ENCODE measurements at places on chromosomes 16 and 17.
A peak's percentile ranks its signal among the peaks of the same experiment; 100 is the strongest.

GRCh38 chr16:74309789-74310781 lies 13.5 kb downstream of the PSMD7 start:
- DNase-seq = no peak

DNA sequence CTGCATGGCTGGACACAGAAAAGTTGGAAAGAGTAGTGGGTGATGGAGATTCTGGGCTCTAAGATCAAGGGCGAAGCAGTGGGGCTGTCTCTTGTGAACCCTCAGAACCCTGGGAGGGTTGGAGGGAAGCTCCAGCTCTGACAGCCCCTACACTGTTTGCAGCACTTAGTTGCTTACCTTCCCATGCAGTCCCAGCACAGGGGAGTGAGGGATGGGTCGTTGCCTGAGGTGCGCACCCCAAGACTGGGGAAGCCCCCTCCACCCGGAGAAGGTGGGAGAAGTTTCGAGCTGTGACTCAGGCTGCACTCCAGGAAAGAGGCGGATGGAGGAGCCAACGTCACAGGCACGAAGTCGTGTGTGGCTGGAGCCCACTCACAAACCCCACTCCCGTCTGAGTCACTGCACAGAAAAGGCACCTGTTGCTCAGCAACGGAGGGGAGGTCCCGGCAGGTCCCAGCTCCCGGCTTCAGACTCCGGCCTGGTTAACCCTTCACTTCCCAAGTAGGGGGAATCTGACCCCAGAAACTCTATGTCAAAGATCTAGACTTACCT lies 60.1 kb downstream of the AIPL1 start:
- DNase-seq = no peak

DNA sequence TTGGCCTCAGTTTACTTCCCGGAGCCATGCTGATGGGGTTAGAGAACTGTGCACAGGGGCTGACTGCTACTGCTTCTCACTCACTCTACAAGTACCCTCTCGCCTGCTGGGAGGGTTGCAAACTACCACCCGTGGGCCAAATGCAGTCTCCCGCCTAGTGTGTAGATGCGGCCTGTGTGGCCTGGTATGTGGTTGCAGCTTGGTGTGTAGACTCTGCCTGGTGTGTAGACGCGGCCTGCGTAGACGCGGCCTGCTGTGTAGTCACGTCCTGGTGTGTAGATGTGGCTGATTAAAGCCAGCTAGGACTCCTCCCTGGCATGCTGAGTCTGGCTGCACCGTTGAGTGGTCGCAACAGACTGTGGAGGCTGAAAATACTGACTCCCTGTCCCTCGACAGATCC lies 7.3 kb downstream of the CANT1 start:
- no peak for DNase-seq

GRCh38 chr16:30491744-30492308 lies 19.3 kb downstream of the ITGAL start:
- no peak for DNase-seq

GRCh38 chr17:64006361-64007088 lies 8.4 kb downstream of the PRR29 start:
- DNase-seq = no peak

DNA sequence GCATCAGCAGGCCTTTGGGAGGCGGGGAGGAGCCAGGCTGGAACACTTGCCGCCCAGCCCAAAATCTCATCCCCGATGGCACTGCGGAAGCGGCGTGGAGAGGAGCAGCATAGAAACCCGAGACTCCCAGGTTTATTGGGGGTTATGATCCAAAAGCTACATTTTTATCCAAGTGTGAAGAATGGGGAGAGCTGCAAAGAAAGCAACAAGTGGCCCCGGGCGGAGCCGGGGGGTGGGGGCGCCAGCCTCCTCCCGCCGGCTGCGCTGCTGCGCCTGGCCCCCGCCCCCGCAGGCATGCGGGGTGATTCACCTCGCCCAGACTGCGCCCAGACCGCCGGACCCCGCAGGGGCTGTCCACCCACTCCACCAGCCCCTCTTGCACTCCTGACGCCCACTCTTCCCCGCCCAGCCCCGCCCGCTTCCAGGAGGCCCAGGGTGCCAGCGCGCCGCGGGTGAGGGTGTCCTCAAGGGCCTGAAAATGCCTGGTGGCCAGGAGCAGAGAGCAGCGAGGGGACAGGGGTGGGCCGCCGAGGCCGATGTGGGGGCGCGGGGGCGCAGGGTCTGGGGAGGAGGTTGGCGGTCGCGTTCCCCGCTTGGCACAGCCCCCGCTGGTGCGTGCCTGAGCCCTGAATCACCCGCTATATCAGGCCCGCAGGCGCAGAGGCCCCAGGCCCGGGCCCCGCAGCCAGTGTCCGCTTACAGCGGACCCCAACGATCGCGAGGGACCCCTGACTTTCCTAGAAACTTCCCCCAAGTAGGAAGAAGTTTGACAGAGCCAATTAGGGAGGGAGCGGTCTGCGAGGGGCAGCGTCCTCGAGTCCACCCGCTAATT lies 1.3 kb downstream of the CAVIN1 start:
- no peak for DNase-seq

DNA sequence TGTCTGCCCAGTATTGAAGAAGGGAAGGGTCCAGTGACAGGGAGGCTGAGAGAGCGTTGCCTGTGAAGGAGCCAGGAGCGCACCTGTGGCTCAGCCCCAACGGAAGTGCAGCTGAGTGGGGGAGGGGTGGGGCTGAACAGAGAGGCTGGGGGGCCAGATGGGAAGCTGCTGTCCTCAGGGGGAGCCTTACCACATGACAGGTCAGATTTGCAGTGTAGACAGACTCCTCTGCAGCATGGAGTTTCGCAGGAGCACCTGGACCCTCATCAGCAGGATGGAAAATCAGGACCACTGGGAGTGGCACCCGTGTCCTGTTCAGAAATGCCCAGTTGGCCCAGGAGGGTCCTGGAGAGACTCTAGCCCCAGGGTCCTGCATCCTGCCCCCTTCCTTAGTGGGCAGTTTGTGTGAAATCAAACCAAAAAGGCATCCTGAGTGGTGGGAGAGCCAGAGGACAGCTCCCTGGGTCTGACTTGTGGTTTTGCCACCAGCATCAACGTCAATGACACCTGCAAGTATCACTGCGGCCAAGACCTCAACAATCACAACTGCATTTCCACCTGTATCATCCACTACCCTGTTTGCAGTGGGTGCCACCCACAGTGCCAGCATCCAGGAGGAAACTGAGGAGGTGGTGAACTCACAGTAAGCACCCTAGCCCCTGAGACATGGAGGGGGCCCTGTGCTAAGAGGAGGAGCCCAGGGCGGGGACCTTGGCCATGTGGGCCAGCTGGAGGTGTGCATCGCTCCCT lies 7.8 kb downstream of the CD300A start:
- DNase-seq = no peak

GRCh38 chr17:7459961-7460545 lies 15.2 kb downstream of the CHRNB1 start:
- no peak for DNase-seq

DNA sequence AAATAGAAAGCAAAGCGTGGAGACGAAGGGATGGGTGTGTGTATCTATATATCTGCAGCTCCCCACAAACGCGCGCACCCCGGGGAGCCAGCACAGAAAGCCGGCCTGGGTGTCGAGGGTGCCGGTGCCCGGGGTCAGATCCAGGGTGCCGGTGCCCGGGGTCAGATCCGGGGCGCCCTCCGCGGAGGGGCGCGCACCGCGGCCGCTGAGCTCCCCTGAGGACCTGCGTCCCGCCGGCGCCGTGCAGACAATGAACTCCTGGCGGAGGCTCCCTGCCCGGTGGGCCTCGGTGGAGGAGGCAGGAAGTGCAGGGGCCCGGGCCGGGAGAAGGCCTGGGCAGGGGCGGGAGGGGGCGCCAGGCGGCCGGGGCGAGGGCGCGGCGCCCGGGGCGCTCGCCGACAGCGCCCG lies 1.1 kb downstream of the ZNF423 start:
- DNase-seq = no peak

DNA sequence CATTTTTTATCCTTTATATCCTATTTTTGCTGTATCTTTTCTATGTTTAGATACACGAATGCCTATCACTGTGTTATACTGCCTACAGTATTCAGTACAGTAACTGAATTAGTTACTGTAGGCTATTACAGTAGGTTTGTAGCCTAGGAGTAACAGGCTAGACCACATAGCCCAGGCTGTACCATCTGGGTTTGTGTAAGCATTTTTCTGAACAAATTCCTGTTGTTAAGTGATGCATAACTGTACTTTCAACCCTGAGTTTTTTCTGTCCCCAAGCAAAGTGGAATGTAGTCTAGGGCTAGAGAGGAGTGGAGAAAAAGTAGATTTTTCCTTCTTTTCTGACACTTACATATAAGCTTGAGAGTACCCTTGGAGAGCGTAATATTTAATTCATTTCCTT lies 282.1 kb downstream of the HS3ST3B1 start:
- no peak for DNase-seq

DNA sequence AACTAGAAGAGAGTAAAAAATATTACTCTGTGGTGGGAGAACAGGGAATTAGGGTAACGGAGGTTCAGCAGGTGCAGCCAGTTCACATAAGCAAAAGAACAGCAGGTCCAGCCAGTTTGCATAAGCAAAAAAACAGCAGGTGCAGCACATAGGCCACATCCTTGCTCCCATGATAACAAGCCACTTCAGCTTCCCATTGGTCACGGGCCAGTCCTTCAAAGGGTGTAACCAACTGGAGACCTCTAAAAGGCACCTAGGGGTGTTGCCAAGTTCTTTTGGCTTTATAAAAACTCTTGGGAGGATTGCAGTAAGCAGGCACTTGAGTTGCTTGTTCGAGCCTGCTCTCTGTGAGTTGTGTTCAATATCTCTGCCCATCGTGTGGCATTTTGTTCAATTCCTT lies 488.1 kb downstream of the XYLT1 start:
- DNase-seq = no peak

GRCh38 chr17:34199932-34200534 lies 55.1 kb upstream of the CCL2 start:
- peak; percentile 30 for DNase-seq

DNA sequence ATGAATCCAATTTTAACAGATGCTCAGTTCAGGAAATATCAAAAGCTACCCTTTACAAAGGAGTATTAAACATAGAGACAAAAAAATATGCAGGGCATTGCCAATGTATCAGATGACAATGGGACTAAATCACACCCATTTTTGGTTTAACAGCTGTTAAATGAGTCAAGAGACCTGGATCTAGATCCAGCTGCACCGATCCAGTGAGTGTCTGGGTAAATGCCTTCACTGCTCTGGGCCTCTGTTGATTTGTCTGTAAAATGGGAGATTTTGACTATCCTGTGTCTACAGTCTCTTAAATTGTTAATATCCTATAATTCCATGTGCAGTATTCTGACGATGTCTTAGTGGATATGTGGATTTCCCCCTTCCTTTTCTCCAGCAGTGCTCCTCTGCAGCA lies 16.4 kb downstream of the KRT23 start:
- no peak for DNase-seq

GRCh38 chr16:87507351-87508069 lies 14.7 kb upstream of the ZCCHC14 start:
- no peak for DNase-seq

DNA sequence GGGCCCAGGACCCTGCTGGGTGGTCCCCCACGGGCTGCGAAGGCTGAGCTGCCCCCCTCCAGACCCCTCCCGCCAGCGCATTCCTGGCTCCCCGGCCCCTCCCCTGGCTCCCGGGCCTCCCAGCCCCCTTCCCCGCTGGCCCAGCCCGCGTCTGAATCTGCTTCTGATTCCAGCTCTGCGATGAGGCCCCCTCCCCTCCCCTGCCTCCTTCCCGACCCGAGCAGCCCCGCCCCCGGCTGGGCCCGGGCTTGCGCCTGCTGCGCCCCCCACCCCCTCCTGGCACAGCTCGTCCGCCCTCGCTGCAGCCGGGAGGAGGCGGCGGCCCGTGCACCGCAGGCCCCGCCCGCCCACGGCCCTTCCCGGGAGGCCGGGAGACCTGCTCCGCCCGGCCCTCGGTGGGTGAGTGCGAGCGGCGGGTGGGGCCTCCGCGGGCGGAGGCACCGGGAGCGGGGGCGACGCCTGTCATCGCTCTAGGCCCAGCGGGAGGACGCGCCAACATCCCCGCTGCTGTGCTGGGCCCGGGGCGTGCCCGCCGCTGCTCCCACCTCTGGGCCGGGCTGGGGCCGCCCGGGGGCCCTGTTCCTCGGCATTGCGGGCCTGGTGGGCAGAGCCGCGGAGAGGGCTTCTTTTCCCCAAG lies at the start of gene NTN3:
NTN3 (plus strand) TSS at position 282 of the 637 bp plus-strand sequence. CDS start 405 bp downstream, outside the sequence.
- no peak for DNase-seq

GRCh38 chr16:87628940-87629339 lies 26.6 kb downstream of the JPH3 start:
- DNase-seq = no peak

GRCh38 chr17:9104370-9105041 lies 83.2 kb downstream of the NTN1 start:
- DNase-seq = peak; percentile 3

- no peak for DNase-seq
These were observed 102.6 kb downstream of the N4BP1 start for GRCh38 chr16:48507391-48507790.
